ENCODE measurements at places on chromosomes 7 and 10. TPM values are rescaled to one million over a fixed set of nuclear protein-coding genes. Genes with fewer than 3 reads are reported as not detected.

Gene PDGFA
- total RNA-seq: 76.9 TPM

Gene ERV3-1
- 17.1 TPM for total RNA-seq

Gene ZFAND2A
- total RNA-seq: 10.3 TPM

Gene CASTOR2
- 7.2 TPM for total RNA-seq

Gene CAMK1D
- total RNA-seq: 0.63 TPM

Gene CDHR3
- total RNA-seq: 1.7 TPM

Gene SCIN
- total RNA-seq: 0.09 TPM

Gene ZNF783
- total RNA-seq: 8.7 TPM

Gene TRDMT1
- 4.3 TPM for total RNA-seq

Gene CYP26C1
- 0.47 TPM for total RNA-seq

Gene PLPP4
- total RNA-seq: 11.0 TPM

Gene NACAD
- total RNA-seq: 0.18 TPM

Gene GDF2
- total RNA-seq: not detected

Gene RNF32
- 0.19 TPM for total RNA-seq

Gene CUZD1
- total RNA-seq: 0.54 TPM

Gene METTL27
- 0.09 TPM for total RNA-seq

Gene SEMA4G
- 0.94 TPM for total RNA-seq

Gene FBXL13
- total RNA-seq: 29.6 TPM

Gene IQUB
- total RNA-seq: 0.36 TPM

Gene MSS51
- 0.54 TPM for total RNA-seq

Gene GJD4
- total RNA-seq: under 0.01 TPM

Gene ARF5
- total RNA-seq: 142 TPM

Gene TAS2R41
- not detected for total RNA-seq

Gene TSPAN33
- total RNA-seq: 0.38 TPM

Gene STAMBPL1
- total RNA-seq: 3.2 TPM

Gene ZNF479
- not detected for total RNA-seq

Gene GPER1
- total RNA-seq: 0.75 TPM

Gene CDNF
- 0.47 TPM for total RNA-seq

Gene WEE2
- not detected for total RNA-seq

Gene SLC26A3
- total RNA-seq: not detected

Gene ITGA8
- total RNA-seq: under 0.01 TPM

Gene AP1S1
- total RNA-seq: 154 TPM
